IMR-90 (cell line): ENCODE measurements at places on chromosomes 3 and 15. TPM values are rescaled to one million over a fixed set of nuclear protein-coding genes. Genes with fewer than 3 reads are reported as not detected.

Gene ADCY5
- 0.18 and 0.56 TPM in 2 replicates for total RNA-seq

Gene RHOV
- total RNA-seq, result not detected in 2 replicates

Gene GOLGA6L7
- not detected in 2 replicates for total RNA-seq

Gene CFAP100
- total RNA-seq, result not detected in 2 replicates

Gene ARHGAP11A
- 28.6 and 29.0 TPM in 2 replicates for total RNA-seq

Gene ATP13A5
- total RNA-seq, result not detected in 2 replicates

Gene FOXB1
- total RNA-seq, result not detected in 2 replicates

Gene RBMS3
- total RNA-seq, result 110 and 127 TPM in 2 replicates

DNA sequence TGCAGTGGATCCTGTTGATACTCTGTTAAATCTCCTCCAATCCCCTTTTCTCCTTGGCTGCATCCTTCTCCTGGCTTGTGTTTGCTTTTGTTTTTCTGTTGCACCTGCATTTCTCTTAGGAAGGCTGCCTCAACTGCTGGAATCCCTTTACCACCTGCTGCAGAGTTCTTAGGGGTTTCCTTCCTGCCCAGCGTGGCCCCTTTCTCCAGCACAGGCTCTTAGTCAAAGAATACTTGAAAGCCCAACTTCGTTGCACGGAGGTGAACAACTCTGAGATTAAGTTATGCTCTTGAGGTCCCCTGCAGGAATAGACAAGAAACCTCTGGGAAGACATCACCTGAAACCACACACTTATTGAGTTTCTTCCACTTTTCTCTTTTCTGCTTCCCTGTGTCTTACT lies 121.6 kb upstream of the GRM7 start:
- H3K4me1 ChIP-seq, result no peaks in the 10 kb centered on the region
- no peaks in the 10 kb centered on the region for H3K36me3 ChIP-seq
- H3K27me3 ChIP-seq, result no peaks in the 10 kb centered on the region
- no peak overlapping the region for H3K4me3 ChIP-seq
- DNase-seq, result no peak
- H3K27ac ChIP-seq, result no peak overlapping the region

DNA sequence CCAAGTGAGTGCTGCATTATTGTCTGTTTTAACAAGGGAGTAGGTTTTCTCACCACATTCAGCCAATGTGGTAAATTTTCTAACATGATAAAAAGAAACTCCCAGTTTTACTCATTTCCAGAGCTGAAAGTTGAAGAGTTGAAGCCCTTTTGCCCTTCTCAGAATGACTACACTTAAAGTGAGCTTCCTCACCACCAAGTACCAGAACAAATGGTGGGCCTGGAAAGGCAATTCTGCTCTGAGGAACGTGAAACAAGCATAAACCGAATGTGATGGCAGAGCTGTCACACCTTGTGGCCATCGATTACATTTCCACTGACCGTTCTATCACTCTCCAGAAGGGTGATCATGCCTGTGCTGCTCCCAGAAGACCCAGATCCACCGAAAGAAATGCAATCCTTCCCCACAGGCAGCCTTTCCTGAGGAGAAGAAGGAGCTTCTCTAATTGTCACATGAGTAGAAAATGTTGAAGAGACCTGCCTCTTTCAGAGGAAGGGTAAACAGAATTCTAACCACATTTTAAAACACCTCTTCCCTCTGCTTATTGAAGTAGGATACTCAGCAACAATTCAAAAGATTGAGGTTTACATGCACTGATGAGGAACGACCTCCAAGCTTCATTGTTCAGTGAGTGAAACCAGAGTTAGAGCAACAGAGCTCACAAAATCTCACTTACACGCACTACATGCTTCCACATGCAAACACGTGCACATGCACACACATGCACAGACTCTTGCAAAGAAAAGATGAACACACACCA lies 21.4 kb upstream of the CCR9 start:
- peaks cover 42% of the 10 kb centered on the region for H3K27me3 ChIP-seq
- no peak for DNase-seq
- H3K27ac ChIP-seq, result no peak overlapping the region

GRCh38 chr3:38829404-38829803 lies 13.4 kb upstream of the SCN10A start:
- H3K36me3 ChIP-seq, result no peaks in the 10 kb centered on the region
- peak; percentile 89 for DNase-seq
- H3K27ac ChIP-seq, result peak overlapping the region; percentile 97
- no peaks in the 10 kb centered on the region for H3K27me3 ChIP-seq

DNA sequence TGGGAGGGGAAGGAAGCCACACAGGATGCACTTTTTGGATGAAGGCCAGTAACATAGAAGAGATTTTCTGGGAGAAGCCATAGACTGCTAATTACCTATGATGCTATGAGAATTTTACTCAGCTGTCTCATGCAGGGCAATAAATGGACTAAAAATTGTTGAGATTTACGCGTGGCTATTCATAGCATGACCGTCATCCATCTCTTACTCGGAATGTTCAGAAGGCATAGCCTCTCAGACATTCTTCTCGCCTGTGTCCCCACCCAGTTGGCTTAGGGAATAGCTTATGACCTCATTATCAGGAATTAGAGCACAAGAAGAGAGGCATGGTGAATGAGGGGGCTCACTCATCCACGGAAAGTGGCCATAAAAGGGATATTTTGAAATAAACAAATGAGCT lies 107.9 kb upstream of the ATP10A start:
- no peak overlapping the region for H3K4me3 ChIP-seq
- DNase-seq, result peak; percentile 1
- H3K27me3 ChIP-seq, result no peaks in the 10 kb centered on the region
- H3K27ac ChIP-seq, result no peak overlapping the region
- H3K36me3 ChIP-seq, result no peaks in the 10 kb centered on the region
- no peaks in the 10 kb centered on the region for H3K4me1 ChIP-seq

DNA sequence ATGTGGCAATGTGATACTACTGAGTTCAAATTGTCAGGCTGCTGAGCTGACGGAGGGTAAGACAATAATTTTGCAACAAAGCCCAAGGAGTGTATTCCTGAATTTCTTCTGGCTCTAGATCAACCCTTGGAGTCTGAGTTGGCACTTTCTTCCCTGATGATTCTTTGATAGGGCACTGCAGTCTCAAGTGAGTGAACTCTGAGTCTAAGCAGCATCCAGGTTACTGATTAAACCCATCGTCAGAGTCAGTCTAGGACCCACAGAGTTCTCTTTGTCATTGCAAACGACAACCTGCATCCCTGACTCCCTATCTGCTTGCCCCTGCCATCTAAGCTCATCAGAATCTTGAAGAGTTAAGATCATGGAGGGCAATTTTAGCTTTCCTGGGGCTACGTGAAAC lies 58.6 kb downstream of the MME start:
- no peak for DNase-seq
- H3K27me3 ChIP-seq, result no peaks in the 10 kb centered on the region
- H3K4me1 ChIP-seq, result no peaks in the 10 kb centered on the region
- no peak overlapping the region for H3K27ac ChIP-seq
- H3K36me3 ChIP-seq, result no peaks in the 10 kb centered on the region

GRCh38 chr3:45398178-45398577 lies 9.8 kb downstream of the LARS2 start:
- no peaks in the 10 kb centered on the region for H3K27me3 ChIP-seq
- no peak overlapping the region for H3K4me3 ChIP-seq
- DNase-seq, result no peak

- H3K4me1 ChIP-seq, result peaks cover 12% of the 10 kb centered on the region; the same call in 1 of the 2 replicates
- H3K4me3 ChIP-seq, result no peak overlapping the region
- H3K27me3 ChIP-seq, result peaks cover 5% of the 10 kb centered on the region; the same call in 1 of the 2 replicates
- no peak overlapping the region for H3K27ac ChIP-seq
- no peaks in the 10 kb centered on the region for H3K36me3 ChIP-seq
These were observed 155.2 kb downstream of the UACA start for GRCh38 chr15:70608144-70608543.

- no peak overlapping the region for H3K27ac ChIP-seq
- no peaks in the 10 kb centered on the region for H3K4me1 ChIP-seq
- DNase-seq, result no peak
- no peaks in the 10 kb centered on the region for H3K36me3 ChIP-seq
- H3K27me3 ChIP-seq, result peaks cover 3% of the 10 kb centered on the region; the same call in 1 of the 2 replicates
These were observed 14.3 kb upstream of the DOCK3 start for GRCh38 chr3:50660386-50660785.

GRCh38 chr3:69379661-69380060 lies 6.2 kb downstream of the FRMD4B start:
- no peaks in the 10 kb centered on the region for H3K4me1 ChIP-seq
- H3K36me3 ChIP-seq, result no peaks in the 10 kb centered on the region
- no peak overlapping the region for H3K4me3 ChIP-seq
- DNase-seq, result no peak

DNA sequence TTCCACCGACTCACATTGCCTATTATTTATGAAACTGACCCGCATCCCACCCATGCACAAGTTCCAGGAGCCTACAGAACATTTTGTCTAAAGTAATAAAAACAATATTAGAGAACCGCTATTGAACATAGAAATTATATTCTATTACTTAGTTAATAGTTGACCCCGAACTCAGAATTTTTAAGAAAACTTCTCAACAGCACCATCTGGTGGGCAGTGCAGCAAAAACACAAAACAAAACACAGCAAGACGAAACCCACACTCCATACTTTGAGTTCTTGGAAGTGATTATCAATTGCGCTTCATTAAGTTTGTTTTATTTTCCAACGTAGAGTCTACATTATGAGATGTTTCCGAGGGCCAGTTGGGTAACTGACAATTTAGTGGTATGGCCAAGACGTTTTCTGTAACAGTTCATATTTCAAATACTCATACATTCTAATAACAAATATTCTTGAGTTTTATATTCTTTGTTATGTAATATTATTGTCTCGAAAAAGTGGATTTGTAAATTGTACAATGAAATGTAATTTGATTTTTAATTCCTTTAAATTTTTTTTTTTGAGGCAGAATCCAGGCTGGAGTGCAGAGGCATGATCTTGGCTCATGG lies 24.0 kb upstream of the C3orf70 start:
- H3K4me1 ChIP-seq, result peaks cover 6% of the 10 kb centered on the region; the same call in 1 of the 2 replicates
- H3K4me3 ChIP-seq, result no peak overlapping the region
- peaks cover 12% of the 10 kb centered on the region for H3K27me3 ChIP-seq

DNA sequence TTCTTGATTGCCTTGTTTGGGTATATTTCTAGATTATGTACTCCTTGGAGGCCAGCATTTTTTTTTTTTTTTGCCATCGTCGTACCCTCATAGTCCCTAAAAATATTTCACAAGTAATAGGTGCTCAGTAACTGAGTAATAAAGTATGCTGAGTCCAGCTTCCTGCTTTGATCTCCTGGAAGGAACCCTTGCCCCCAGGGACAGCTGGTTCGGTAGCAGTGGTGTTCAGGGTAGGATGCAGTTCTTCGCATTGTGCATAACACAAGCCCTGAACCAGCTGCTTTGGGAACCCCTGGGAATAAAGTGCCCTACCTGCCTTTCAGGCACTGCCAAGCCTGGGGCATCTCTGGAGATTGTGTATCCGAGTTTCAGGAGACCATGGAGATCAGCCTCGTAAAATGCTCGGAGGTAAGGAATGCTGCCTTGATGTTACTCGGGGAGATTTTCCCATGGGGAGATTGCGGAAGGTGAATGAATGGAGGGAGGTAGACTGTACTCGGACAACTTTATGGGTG lies 7.6 kb downstream of the MYZAP start:
- no peak for DNase-seq
- no peaks in the 10 kb centered on the region for H3K4me1 ChIP-seq
- no peaks in the 10 kb centered on the region for H3K36me3 ChIP-seq

- no peaks in the 10 kb centered on the region for H3K4me1 ChIP-seq
- no peak overlapping the region for H3K27ac ChIP-seq
- no peak for DNase-seq
- no peaks in the 10 kb centered on the region for H3K36me3 ChIP-seq
- no peak overlapping the region for H3K4me3 ChIP-seq
These were observed 256.2 kb upstream of the ATP10A start for GRCh38 chr15:26119322-26119721.

DNA sequence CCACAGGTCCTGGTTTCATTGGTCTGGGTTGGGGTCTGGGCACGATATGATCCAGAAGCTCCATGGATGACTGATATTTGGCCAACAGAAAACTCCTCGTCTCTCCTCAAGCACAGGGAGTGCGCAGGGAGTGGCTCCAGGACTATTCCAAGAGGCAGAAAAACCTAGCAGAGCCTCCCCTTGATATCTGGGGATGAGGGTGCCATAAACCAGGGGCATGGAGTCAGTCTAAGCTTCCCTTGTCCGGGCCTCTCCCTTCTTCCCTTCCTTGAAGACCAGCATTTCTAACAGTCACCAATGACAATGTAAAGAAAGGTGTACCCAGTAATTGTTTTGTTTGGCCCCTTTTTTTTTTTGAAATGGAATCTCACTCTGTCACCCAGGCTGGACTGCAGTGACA lies 99.4 kb upstream of the HACD2 start:
- no peak overlapping the region for H3K4me3 ChIP-seq
- peaks cover 21% of the 10 kb centered on the region for H3K4me1 ChIP-seq
- H3K27me3 ChIP-seq, result no peaks in the 10 kb centered on the region
- peaks cover 77% of the 10 kb centered on the region for H3K36me3 ChIP-seq

- no peak for DNase-seq
- peaks cover 2% of the 10 kb centered on the region; the same call in 1 of the 2 replicates for H3K4me1 ChIP-seq
- H3K27ac ChIP-seq, result no peak overlapping the region
- H3K27me3 ChIP-seq, result no peaks in the 10 kb centered on the region
These were observed 61.0 kb downstream of the TOP2B start for GRCh38 chr3:25603703-25604102.

- H3K36me3 ChIP-seq, result no peaks in the 10 kb centered on the region
- H3K4me3 ChIP-seq, result no peak overlapping the region
- H3K27me3 ChIP-seq, result no peaks in the 10 kb centered on the region
- no peak overlapping the region for H3K27ac ChIP-seq
- no peaks in the 10 kb centered on the region for H3K4me1 ChIP-seq
These were observed 4.7 kb upstream of the CEP97 start for GRCh38 chr3:101719604-101720185.

DNA sequence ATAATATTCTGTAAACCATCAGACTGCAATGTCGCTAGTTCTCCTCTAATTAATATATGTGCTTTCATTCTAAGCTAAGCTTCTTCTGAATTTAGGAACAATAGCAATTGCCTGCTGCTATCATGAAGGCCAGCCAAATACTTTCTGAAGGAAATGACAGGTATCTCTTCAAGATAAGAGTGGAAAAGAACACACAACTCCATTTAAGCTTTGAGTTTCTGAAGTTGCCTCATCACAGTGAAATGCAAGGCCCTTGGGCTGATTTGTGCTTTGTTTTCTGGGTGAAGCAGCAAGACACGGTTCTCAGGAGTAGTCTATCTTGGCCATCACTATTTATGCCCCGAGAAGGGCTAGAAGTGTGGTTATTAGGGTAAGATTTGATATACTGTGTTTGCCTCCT lies 6.2 kb downstream of the SLC7A14 start:
- peaks cover under 1% of the 10 kb centered on the region for H3K27me3 ChIP-seq
- H3K4me1 ChIP-seq, result no peaks in the 10 kb centered on the region
- no peak overlapping the region for H3K4me3 ChIP-seq
- no peak for DNase-seq
- no peaks in the 10 kb centered on the region for H3K36me3 ChIP-seq

DNA sequence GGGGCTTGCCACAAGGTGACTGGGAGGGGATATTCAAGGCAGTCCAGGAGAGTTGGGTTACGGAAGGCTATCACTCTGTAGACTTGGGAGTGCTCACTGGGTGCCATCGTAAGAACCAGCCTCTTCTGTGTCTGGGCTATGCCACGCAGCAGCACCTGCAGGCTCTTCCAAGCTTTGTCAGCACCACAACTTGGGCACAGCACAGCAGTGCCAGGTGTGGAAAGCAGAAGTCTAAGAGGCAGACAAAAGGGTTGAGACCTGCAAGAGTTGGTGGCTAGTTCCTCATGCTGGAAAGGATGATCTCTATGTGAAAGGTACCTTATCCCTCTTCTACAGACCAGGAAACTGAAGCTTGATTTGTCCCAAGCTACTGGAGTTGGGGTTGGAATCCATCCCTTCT lies 15.8 kb downstream of the CX3CR1 start:
- H3K27ac ChIP-seq, result no peak overlapping the region
- H3K27me3 ChIP-seq, result peaks cover 35% of the 10 kb centered on the region
- H3K36me3 ChIP-seq, result no peaks in the 10 kb centered on the region
- H3K4me3 ChIP-seq, result no peak overlapping the region
- H3K4me1 ChIP-seq, result no peaks in the 10 kb centered on the region
- DNase-seq, result no peak
